ENCODE measurements at places on chromosomes 7 and 10. TPM values are rescaled to one million over a fixed set of nuclear protein-coding genes. Genes with fewer than 3 reads are reported as not detected.
A peak's percentile ranks its signal among the peaks of the same experiment; 100 is the strongest.

DNA sequence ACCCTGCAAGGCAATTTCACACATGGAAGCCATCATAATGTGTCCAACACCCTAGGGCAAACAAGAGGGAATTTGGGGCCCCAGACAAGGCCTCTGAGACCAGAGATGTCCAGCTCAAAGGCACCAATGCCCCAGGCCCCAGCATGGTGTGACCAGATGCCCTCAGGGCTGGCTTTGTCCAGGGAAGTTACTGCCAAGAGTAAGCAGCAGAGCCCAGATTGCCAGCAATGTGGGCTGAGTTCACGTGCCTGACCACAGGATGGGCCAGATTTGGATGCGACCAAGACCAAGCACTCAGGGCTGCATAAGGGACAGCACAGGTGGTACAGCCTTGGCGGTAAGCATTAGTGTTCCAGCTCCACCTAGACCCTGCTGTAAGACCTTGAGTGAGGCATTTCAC is 12.7 kb downstream of the MYOF start:
- no peak for DNase-seq

Gene TLL2
- not detected for total RNA-seq

DNA sequence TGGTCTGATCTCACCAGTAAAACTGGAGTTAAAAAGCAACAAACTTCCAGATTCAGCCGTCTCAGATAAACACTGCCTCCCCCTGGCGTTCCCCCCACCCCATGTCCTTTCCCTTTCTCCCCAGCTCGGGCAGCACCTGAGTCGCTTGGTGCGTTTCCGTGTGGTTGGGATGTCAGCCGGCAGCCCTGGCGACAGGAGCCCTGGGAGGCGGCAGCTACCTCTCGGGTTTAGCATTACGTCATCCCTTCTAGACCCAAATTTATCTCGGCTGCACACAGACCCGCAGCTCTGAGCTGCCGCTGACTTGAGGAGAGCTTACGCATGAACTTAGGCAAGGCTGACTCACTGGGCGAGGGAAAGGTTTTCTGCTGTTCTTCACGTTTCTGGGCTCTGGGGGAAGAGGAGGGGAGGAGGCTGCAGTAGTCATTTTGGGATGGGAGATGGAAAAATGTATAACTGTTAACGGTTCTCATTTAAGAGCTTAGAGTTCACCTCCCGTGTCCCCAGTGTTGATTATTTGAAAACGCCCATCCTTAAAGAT is 14.4 kb downstream of the MXI1 start:
- DNase-seq: peak; percentile 93

DNA sequence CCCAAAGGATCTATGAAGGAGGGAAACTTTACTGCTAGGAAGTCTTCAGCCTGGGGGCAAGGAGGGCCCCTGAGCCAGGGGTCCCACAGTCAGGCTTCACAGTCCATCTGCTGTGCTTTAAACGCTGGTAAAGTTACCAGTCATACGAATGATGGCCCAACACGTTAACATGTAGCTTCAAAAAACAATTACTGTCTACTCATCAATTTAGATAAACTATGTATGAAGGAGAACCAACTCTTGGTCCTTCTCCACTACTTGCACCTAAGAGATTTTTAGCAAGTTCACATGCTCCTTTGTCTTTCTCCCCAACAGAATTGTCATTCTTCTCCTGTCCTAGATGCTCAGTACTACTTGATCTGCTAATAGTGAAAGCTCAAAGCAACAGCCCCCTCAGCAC is 16.6 kb downstream of the JCAD start:
- DNase-seq: no peak
